Colonic mucosa (tissue), 4 donors: ENCODE measurements at places on chromosomes 13 and 19.
A peak's percentile ranks its signal among the peaks of the same experiment; 100 is the strongest.

DNA sequence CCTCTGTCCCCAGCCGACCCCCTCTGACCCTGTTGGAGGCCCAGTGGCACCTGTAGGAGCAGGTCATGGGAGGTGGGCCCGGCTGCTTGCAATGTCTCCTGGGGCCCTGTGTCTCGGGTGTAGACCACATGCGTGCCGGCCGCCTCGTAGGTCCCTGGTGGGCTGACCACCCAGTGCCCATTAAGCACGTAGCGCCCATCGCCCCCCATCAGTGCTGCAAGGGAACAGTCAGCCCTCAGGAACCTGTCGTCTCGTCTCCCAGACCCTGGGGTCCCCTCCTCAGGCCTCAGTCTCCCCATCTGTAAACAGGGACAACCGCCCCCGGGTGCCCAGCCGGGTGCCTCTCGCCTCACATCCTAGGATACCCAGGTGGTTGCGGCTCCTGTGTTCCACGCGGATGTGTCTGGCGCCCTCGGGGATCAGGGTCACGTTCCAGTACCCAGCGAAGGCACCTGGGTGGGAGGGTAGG is 5.6 kb downstream of the ADAMTSL5 start:
- DNase-seq: no peak

DNA sequence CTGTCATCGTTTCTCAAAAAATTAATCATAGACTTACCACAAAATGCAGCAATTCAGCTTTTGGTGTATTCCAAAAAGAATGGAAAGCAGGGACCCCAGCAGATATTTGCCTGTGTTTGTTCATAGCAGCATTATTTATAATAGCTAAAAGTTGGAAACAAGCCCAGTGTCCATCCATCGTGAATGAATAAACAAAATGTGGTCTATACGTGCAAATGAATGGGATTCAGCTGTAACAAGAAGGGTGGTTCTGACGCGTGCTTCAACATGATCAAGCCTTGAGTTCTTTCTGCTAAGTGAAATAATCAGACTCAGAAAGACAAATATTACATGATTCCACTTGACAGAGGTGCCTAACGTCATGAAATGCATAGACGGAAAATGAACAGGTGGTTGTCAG is 36.4 kb downstream of the PSG11 start:
- no peak for DNase-seq

- no peak for DNase-seq
Measured at GRCh38 chr13:38395497-38395788, 45.8 kb downstream of the UFM1 start.

- DNase-seq: no peak
Measured at GRCh38 chr19:47694466-47695273, 18.6 kb upstream of the EHD2 start.

GRCh38 chr13:51861723-51862300 is at the start of gene CCDC70:
Gene CCDC70 (plus strand): TSS chr13:51861969. CDS start chr13:51865412, 3,443 bp downstream.
- no peak for DNase-seq

- no peak for DNase-seq
Measured at GRCh38 chr13:36806102-36806501, 12.9 kb upstream of the RFXAP start.

GRCh38 chr19:3407556-3408516 is 41.5 kb downstream of the NFIC start:
- DNase-seq: no peak

GRCh38 chr13:101868585-101869469 is 416.4 kb downstream of the ITGBL1 start:
- DNase-seq: no peak

GRCh38 chr13:100517135-100517534 is 71.5 kb downstream of the GGACT start:
- DNase-seq: peak; percentile 68
